T-helper 1 cell (primary cell): ENCODE measurements at places on chromosomes 13 and 19.

- DNase-seq, result no peak
These were observed 115.3 kb downstream of the LRCH1 start for GRCh38 chr13:46668302-46668720.

GRCh38 chr19:7550987-7551761, 15.7 kb downstream of the PNPLA6 start:
- no peak for DNase-seq

DNA sequence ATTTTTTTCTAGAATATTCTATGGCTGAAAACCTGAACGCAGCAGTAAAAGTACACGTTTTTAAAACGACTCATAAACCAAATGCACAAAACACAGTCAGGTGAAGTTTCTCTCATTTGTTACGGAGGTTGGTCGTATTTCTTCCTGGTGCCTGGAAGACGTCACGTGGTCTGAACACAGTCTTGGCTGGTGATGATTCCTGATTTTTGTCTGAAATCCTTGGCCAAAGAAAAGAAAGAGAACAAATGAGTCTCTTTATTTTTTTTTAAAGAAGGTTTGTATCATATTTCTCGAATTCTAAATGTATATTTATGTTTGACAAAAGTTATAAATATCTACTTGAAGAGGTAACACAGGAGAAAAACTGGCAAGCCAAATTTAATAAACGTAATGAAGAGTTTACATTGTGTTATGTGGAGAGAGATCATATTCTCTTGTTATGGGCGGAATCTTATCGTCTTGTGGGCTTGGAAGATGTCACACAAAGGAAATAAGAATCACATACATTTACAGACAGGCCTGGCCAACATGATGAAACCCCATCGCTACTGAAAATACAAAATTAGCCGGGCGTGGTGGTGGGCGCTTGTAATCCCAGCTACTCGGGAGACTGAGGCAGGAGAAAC, 10.0 kb upstream of the PNMA8A start:
- no peak for DNase-seq

DNA sequence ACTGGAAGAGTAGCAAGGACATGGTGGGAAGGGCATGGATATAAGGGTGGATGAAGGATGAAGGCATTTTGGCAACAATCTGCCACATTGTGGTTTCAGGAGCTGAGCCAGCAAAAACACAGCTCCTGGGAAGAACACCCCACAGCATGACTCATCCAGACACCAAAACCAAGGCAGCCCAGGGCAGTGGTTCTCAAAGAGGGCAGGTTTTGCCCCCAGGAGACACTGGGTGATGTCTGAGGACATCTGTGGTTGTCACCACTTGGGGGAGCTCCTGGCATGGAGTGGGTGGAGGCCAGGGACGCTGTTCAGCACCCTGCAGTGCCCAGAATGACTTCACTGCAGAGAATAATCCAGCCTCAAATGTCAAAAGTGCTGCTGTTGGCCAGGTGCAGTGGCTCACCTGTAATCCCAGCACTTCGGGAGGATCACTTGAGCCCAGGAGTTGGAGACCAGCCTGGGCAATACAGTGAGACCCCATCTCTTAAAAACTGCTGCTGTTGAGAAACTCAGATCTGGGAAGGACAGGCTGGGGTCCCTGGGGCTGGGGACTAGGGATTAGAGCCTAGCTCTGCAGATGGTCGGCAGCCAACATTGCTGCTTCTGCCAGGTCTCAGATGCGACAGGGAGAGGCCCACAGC, 16.1 kb downstream of the ZFR2 start:
- DNase-seq, result no peak

DNA sequence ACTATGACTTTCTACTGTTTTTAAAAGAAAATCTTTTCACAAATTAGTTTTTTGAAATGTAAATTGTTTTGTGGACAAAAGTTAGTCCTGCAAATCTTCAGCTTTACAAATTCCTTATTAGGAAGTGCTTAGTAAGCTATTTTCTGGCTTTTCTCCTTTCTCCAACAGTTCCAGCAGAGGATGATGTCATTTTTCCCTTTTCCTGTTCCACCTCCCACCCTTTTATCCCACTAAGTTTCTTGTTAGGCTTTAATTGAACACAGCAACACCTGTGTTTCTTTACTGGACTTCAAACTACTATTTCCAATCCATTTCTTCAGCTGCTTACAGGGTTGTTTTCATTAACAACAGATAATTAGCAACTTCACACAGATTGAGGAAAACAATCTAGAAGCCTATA, 389.2 kb downstream of the NDFIP2 start:
- DNase-seq, result no peak

DNA sequence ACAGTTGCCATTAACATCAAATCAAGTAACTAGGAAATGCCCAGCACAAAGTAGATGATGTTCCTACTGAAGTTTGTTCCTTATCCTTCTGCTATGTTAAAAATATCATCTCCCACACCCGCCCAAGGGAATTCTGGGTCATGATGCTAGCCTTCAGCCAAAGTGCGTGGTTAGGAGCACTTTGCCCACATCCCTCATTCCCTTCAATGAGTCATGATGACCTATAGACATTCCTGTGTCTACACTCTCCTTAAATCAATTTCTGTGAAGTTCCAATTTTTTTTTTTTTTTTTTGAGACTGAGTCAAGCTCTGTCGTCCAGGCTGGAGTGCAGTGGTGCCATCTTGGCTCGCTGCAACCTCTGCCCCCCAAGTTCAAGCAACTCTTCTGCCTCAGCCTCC, 17.0 kb downstream of the RXFP2 start:
- no peak for DNase-seq

GRCh38 chr19:43525836-43526771, 897 bp downstream of the ETHE1 start:
- no peak for DNase-seq

DNA sequence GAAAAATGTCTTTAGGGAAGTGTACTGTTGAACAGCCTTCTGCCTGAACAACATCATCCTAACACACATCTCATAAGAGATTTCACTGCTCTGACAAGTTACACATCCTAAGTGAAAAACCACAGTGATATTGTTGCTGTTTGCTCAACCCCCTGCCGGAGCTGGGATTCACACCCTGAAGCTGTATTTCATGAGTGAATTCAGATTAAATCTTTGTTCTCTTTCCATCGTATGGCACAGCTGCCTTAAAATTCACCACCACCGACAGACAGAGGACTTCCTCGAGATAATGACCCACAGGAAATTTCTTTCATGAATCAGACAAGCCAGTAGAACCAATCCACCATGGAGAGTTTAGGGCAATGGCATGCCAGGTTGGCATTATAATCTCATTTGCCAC, 280.8 kb downstream of the DCT start:
- DNase-seq, result no peak

DNA sequence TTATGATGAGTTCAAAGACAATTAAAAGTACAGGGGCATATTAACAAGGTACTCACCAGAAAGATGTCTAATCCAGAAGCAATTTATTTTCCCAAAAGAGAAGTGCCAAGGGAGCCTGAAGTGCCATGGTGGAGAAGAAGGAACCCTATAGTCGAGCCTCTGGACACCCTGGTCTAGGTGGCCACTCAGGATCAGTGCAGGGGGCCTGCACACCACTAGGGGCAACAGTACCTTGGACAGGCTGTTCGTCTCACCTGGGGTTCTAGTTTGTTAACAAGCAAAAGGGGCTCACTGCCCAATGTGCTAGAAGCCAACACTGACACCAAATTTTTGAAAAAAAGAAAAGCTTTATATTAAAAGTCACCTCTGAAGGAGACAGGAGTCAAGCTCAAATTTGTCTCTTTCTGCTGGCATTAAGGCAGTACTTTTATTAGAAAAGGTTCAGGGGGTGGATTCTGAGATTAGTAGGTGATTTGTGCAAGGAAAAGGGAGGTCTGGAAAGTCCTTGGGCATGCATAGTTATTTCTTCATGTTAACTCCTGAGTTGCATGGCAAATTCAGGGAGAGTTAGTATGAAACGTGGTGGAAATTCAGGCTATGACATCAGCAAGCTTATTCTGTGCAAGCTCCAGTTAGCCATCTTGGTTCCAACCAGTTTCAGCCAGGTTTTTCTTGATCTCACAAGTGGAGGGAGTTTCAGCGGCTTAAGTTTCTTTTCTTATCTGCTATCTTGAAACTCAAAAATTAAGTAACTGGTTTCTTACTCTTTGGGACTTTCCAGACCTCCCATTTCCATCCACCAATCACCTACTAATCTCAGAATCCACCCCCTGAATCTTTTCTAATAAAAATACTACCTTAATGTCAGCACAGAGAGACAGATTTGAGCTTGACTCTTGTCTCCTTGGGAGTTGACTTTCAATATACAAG, 884 bp upstream of the CBY2 start:
- no peak for DNase-seq

DNA sequence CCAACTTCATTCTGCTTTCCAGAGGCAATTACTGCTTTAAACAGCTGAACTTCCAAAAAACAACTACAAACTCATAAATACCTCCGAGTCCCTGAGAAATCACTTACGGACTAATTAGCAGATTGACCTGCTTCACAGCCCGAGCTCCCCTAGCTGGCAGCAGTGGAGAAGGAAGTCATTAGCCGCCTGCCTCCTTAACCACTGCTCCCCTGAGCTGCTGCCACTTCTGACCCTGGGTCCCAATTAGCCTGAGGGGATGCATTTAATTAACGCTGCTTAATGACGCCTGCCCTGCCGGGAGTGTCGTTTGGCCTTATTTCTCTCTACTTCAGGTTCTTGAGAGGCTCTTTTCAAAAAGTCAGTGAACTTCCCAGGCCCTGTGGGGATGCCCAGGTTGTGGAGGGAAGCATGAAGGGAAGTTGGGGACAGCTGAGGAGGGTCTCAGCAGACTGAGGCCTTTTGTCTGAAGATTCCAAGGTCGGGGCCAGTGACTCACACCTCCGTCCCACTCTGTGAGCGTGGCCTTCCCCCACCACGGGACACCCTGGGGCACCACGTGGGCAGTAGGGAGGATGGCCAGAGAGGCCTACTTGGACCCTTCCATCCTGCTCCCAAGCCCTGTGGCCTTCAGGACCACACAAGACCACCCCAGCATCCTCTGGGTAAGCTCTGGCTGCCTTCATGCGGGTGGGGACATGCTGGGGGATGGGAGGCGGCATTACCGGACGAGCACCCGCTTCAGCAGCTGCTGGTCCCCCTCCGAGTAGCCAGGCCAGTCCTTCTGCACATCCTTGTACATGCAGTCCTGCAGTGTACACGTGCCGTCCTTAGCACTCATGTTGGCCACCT, 19.8 kb upstream of the ISYNA1 start:
- DNase-seq, result no peak

GRCh38 chr13:102597029-102597961, 509 bp downstream of the TPP2 start:
- DNase-seq, result peak; percentile 8

- no peak for DNase-seq
These were observed 131.5 kb upstream of the MCF2L start for GRCh38 chr13:112837371-112838037.

DNA sequence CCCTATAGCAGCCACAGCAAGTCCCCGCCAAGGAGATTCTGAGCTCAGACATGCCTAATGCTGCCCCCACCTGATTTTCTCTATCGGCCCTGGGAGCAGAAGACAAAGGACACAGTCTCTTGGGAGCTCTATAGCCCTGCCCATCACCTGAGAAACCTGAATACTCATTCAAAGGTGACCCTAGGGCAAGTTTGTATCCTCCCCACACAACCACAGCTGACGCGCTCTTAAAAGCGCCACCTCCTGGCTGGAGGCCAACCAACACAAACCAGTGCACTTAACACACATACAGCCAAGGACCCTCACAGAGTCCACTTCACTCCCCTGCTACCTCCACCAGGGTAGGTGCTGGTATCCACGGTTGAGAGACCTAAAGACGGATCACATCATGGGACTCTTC, 8.8 kb upstream of the IGFL4 start:
- no peak for DNase-seq

DNA sequence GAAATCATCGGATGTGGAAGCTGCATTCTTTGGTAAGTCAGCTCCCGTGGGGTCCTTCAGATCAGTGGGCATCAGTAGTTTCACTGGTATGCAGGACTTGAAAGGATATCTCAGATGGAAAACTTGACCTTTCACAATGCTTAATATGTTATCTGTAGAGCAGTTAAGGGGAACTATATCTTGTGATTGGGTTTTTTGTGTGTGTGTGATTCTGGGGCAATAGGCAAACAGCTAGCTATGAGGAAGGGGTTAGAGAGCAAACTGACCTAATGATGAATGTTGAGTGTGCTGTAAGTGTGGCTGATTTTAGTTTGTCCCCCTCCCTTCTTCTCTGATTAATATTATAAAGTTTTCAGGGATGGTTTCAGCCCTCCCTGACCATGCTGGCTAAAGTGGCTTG, 53.3 kb downstream of the ACSBG2 start:
- DNase-seq, result no peak
